Osteoblast (primary cell): ENCODE measurements at places on chromosomes 13 and 19. TPM values are rescaled to one million over a fixed set of nuclear protein-coding genes. Genes with fewer than 3 reads are reported as not detected.
A peak's percentile ranks its signal among the peaks of the same experiment; 100 is the strongest.

- DNase-seq, result no peak
Measured at GRCh38 chr19:41871573-41872383, 5.3 kb upstream of the CD79A start.

DNA sequence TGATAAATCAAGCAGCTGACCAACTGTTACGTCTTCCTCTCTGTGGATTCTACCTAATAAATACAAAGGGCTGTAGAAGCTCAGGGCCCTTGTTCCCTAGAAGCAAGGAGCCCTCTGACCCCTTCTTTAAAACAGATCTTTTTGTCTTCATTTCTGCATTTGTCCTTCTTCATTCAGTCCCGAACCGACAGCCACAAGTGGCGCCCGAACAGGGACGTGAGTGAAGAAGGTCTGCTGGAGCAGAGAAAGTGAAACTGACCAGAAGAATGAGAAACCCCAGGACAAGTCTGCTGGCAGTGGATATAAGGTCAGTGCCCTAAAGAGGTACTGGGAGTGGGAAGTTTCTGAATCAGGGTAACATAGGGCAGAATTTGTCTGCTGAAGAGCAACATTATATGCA lies 13.1 kb downstream of the ZNF773 start:
- no peak for DNase-seq

DNA sequence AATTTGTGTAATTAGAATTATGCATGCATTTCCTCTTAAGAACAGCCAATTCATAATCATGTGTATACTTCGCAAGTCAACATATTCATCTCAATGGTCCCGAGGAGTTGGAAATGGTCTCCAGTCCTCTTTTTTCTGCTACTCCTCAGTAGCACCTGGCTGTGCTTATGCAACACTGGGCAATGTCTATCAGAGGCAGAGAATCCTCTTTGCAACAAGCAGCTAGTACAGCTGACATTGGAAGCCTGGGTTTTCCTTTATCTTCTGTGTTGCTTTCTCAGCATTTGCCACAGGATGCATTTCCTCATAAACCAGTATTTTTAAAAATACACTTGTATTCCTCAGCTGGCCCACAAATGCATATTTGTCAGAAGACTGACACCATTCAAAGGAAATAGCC lies 405.3 kb upstream of the GPC6 start:
- DNase-seq, result no peak

- DNase-seq, result no peak
Measured at GRCh38 chr19:33245948-33246708, 20.5 kb upstream of the SLC7A10 start.

DNA sequence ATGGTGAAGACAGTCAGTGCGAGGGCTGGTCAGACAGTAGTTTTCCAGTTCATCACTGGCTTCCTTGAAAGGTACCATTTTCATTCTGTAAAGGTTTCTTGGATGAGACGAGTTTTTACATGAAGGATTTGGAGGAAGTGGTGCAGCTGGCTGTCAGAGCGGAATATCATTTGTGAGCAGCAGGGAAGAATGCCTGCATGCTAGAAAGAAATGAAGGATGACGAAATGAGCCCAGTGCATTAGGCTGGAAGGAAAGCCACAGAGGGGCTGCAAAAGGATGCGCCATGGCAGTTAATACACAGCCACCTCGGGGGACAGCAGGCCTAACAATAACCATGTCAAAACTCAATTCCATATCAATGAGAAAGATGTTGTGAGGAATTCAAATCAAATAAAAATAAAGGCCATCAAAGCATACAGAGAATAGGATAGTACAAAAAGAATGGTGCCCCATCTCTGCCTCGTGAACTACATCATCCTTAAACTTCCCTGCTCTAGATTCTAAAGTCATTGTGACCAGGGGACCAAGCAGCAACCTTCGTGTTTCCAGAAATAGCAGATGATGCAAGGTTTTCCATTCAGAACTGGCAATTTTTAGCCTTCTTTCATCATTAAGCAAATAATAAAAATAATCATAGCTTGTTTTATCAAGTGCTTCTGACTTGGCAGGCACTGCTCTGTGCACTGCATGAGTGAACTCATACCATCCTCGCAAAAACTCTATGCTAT lies 504.2 kb downstream of the RFC3 start:
- DNase-seq, result no peak

DNA sequence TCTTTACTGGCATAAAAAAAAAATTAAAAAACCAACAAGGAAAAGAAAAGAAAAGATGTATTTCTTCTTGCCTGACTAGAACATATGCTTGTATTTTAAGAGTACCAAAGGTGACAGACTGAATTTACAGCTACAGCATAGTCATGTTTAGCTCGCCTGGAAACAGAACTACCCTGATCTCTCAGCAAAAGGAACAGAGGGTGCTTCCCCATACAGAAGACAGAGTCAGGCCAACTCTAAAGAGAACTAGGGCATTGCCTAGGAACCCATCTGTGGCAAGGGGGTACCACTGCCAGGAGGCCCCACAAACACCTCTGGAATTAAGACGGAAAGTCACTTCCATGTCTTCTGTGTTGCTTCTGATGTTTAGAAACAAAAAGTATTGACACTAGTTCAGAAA lies 252.1 kb upstream of the STARD13 start:
- peak; percentile 26 for DNase-seq

GRCh38 chr19:10238172-10238783 lies 7.1 kb upstream of the S1PR2 start:
- peak; percentile 94 for DNase-seq

DNA sequence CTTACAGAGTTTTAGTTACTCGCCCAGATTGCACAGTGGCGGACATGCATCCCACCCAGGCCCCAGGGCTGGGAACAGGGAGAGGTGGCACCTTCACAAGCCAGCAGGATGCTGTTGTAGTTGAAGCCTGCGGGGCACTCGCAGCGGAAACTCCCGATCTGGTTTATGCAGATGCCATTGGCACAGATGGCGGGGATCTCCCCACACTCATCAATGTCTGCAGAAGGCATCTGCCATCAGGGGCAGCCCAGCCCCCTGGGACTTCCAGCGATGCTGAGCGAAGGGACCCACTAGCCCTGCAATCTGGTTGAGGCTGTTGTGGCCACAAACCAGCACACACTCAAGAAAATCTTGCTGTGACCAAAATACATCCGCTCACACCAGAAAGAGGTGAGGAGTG lies 44.6 kb downstream of the CCL25 start:
- no peak for DNase-seq

Gene CASP14
- total RNA-seq, result not detected in 2 replicates

Gene DKKL1
- total RNA-seq, result 0.36 TPM in 1 of 2 replicates, not detected in the other

Gene KIR3DL1
- total RNA-seq, result not detected in 2 replicates

Gene PLIN4
- under 0.01 TPM in 2 replicates for total RNA-seq

Gene CCDC70
- not detected in 2 replicates for total RNA-seq

Gene GIPR
- under 0.01 and 0.88 TPM in 2 replicates for total RNA-seq

Gene SOX1
- total RNA-seq, result not detected in 2 replicates

Gene ZNF729
- total RNA-seq, result not detected in 2 replicates

Gene RNF17
- under 0.01 TPM in 1 of 2 replicates, not detected in the other for total RNA-seq
